CD4-positive, alpha-beta T cell (primary cell): ENCODE measurements at places on chromosomes 6 and 20.

DNA sequence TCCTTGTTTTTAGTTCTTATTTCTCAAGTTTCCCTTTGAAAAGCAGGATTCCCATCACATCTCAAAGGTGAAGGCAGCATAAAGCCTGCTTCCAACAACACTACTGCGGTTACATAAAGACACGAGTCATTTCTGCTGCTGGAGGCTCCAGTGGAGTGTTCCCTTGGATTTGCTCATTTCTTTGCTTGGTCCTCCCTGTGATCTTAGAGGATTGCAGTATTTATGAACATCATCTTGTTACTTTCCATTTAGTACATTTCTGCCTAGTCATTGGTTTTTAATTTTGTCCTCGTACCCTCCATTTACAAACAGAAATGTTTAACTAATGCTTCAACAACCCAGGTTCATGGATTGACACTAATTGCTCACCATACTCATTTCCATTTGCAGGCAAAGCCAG is 298.8 kb downstream of the ZNF217 start:
- no peak for DNase-seq

GRCh38 chr6:137802408-137803182 is 64.5 kb upstream of the TNFAIP3 start:
- DNase-seq, result no peak

GRCh38 chr20:62557999-62558408 is 82.2 kb upstream of the GATA5 start:
- DNase-seq, result no peak

GRCh38 chr20:61590236-61590635 is 338.2 kb downstream of the CDH4 start:
- DNase-seq, result no peak

GRCh38 chr6:98324446-98324845 is 509.9 kb upstream of the POU3F2 start:
- DNase-seq, result no peak

DNA sequence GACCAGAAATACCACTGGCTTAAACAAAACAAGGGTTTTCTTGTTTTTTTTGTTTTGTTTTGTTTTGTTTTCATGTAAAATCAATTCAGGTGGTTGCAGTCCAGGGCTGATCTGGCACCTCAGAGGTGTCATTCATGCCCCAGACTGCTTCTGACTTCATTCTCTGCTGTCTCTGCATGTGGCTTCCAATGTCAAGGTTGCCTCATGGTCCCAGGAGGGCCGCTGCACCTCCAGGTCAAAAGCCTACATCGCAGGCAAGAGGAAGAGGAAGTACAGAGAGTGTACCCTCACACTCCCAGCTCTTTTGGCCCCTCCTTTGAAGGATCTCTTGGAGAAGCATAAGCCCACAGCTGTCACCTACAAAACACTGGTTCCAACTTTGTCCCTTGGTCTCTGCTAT is 1.4 kb upstream of the BTN3A1 start:
- no peak for DNase-seq

DNA sequence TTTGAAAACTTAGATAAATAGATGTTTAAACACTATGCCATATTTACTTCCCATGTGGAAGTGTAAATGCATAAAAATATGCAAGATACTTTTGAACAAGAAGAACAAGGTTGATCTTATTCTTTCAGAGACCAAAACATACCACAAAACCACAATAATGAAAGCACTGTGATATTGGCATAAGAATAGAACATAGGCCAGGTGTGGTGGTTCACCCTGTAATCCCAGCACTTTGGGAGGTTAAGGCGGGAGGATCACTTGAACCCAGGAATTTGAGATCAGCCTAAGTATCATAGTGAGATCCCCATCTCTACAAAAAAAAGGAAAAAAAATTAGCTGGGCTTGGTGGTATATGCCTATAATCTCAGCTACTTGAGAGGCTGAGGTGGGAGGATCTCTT is 66.5 kb downstream of the KCNS1 start:
- no peak for DNase-seq

DNA sequence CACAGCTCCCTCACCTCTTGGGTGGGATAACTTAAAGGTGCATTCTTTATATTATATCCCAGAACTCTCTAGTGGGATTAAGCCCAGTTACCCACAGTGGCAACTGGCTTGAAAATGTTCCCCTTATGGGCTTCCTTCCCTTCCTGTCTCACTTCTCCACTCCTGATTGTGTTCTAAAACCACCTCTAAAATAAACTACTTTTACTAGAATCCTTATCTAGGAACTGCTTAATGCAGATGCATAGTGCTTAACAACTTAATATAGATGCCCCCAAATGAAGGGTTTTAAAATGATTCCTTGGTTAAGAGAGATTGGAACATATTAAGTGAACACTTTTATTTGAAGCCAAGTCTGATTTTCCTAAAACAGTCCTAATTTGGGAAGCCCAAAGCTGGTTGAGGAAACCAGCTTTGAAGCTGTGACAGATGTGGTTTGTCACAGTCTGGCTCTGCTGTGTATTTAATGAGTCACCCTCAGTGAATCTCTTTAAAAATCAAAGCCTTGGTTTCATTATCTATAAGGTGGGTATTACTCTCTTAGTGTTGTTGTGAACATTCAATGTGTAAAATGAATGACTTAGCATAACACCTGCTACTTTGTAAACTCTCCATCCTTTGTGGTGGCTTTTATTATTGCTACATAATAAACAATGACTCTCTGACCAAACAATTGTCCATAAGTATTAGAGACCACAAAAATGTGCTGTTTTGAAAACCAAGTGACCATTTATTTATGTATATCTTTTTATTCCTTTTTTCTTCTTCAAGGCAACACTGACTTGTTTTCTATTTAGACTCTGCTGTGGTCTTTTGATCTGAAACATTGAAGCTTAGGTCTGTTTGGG is 24.4 kb downstream of the PLCB1 start:
- DNase-seq, result peak; percentile 47

DNA sequence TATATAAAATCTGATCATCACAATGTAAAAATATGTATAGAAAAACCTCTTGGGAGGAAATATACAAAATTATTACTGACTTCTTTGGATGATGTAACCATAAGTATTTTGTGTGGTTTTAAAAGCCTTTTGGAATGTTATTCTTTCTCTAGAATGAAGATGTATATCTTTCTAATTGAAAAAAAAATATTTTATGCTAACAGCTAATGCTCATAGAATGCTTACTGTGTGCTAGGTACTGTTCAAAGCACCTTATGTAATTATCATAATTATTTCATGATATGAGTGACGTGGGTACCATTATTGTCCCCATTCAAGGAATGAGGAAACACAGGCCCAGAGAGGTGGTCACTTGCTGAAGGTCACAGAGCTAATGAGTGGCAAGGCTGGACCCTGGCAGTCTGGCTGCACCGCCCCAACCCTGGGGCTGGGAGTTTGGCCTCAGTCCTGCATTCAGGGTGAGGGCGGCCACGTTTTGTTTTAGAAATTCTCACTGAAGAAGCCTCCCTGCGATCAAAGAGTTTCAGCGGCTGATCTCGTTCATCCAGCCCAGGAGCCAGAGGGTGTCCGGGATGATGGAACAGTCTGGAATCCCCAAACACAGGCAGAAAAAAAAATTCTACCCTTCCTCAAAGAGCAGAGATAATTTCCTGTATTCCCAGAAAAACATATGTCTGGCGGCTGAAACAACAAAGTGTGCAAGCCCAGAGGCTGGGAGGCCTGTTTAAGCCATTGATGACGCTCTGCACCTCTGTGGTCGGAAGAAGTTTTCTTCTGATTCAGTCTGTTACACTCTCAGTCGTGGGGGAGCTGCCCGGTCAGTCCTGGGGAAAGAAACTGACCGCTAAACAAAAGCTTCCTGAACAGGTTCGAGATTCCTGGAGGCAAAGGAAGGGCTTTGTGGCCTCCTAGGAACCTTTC is 37.3 kb downstream of the TFEB start:
- no peak for DNase-seq

GRCh38 chr6:31113861-31114540 is 599 bp upstream of the PSORS1C1 start:
- no peak for DNase-seq

DNA sequence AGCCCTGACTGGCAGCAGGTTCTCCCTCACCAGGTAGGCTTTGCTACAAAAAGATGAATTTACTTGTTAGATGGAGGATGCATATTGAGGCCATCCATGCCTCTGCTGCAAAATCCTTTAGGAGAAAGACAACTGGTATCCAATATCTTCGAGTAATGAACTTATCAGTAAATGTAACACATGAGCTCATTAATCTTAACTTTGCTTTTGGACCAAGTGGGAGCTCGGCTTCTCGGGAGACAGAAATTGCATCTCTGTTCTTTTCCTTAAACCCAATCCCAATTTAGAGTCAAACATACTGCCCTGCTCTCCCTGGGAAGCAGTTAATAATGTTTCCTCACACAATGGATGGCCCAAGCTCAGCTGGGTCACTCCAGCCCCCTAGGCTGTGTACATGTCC is 330.5 kb downstream of the ZFAND3 start:
- DNase-seq, result no peak

GRCh38 chr6:79425589-79426311 is 111.5 kb downstream of the LCA5 start:
- DNase-seq, result no peak

DNA sequence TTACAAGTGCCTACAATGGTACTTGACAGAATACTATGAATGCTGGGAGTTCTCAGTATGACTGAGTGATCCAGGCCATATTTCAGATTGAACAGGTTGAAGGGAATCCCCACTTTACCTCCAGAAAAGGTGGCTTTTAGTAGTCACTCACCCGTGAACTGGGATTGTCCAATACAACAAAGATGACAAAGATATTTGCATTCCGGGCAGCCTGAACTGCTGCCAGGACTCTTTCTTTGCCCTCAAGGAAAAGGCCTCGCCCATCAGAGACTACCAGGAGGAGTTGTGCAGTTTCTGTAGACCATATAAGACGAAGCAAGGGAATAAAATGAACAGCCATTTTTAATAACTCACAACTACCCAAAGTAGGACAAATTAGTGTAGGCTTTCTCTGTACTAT is 6.3 kb upstream of the LYRM2 start:
- DNase-seq, result no peak

GRCh38 chr6:95501032-95501904 is 76.1 kb upstream of the MANEA start:
- DNase-seq, result no peak

GRCh38 chr20:62752181-62752670 is 43.6 kb downstream of the NTSR1 start:
- no peak for DNase-seq

DNA sequence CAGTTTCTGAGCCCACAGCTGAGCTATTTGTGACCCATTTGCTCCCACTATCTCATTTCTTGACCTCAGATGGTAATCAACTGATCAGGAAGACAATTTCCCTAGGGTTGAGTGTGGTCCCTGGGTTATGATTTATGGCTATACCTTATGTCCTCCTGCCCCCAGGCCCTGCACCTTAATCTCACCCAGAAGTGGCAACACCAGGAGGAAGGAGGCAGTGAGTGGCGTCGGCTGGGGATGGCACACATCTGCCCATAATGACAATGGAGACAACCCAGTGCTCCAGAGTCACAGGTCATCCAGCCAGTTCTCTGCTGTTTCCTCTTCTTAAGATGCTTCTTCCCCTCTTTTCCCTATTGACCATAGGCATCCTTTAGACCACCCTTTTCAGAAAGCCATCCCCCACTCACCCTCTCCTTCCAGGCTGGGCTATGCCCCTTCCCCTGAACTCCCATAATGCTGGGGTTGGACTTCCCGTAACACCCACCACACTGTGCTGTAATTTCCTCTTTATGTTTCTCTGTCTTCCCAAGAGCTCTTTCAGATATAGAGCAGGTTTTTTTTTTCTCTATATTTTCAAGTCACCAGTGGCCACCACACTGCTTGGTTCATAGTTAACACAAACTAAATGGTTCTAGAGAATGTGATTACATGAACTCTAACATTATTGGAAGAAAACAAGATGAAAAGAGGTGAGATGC is 8.0 kb downstream of the TRIM10 start:
- DNase-seq, result no peak

- no peak for DNase-seq
These were observed 396.8 kb upstream of the HS3ST5 start for GRCh38 chr6:114739656-114740055.
